Tracheal epithelial cell (primary cell): ENCODE measurements at places on chromosomes 6 and 20. TPM values are rescaled to one million over a fixed set of nuclear protein-coding genes. Genes with fewer than 3 reads are reported as not detected.

ADGRF5 gene
- total RNA-seq = under 0.01 and 0.48 TPM in 2 replicates

MLN gene
- not detected in 2 replicates for total RNA-seq

PKIB gene
- 9.2 and 20.2 TPM in 2 replicates for total RNA-seq

SPO11 gene
- not detected in 2 replicates for total RNA-seq

RING1 gene
- 24.5 and 31.6 TPM in 2 replicates for total RNA-seq

HLA-DRB1 gene
- 3.4 TPM in 1 of 2 replicates, not detected in the other for total RNA-seq

CCDC170 gene
- under 0.01 and 0.24 TPM in 2 replicates for total RNA-seq

BPIFA1 gene
- not detected in 2 replicates for total RNA-seq
